ENCODE measurements at places on chromosomes 5 and 9.

DNA sequence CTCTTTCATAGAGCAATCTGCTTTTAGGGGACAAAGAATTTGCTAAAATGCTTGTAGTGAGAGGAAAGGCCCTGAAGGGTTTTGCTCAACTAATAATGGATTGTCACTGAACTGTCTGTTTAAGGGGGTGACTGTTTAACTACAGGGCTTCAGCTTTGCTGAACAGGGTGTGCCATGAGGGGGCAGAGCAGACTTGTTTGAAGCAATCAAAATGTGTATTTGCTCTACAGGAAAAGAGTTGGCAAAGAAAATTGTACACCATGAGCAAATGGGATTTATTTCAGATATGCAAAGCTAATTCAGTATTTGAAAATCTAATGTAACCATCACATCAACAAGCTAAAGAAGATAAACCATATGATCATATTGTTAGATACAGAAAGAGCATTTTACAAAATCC is 154.3 kb downstream of the GABRG2 start:
- DNase-seq, result no peak

GRCh38 chr9:128087262-128087661 is 19.2 kb downstream of the SLC25A25 start:
- DNase-seq, result no peak

DNA sequence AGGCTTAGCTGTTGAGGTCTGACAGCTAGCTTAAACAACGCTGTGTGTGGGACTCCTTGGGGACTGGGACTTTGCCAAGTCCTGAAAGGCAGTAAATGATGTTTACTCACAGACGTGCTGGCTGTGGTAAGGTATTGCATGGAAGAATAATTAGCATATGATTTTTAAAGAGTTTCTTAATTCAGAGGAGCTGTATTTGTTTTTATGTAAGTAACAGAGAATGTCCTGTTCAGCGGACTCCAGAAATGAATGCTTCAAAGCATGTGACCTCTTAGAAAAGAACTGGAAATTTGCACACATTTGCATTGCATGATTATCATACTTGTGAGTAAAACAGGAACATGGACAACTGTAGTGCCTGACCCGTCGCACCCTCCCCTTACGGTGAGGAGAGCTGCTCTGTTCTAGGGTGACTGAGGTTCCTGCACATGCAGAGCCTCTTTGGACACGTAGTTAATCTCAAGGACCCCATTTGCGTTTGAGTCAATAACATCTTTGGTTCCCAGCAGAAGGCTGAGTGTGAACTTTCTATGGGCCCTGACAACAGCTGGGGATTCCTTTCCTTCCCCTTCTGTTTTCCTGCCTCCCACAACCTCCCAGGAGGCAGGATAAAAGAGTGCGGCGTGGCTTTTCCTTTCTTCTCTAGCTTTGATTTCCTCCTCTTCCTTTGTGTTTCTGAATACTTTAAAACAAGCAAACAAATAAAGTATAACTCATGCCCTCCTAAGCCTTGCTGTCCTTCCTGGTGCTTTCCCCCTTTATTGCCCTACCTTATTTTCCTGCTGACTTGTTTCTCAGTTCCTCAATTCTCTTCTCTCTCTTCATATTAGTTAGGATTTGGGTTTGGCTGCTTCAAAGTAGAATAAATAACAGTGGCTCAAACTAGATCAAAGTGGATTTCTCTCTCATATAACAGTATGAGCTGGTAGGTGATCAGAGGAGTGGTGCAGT is 157.2 kb upstream of the CD180 start:
- peak; percentile 18 for DNase-seq

DNA sequence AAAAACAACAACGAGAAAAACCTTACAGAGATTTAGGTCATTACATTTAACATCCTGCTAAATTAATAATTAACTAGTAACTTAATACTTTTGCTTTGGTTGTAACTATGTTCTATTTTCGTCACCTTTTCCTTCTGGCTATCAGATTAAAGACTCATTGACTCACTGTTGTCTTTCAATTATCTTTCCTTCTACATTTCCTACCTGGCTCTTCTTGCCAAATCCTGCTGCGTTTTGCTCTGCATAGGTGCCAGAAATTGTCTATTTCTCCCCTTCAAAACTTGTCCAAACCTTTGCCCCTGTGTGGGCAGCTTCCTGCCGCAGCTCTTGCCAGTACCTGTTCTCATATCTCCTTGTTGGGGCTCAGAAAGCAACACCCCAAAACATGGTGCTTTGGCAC is 235.5 kb upstream of the ZNF608 start:
- DNase-seq, result no peak

DNA sequence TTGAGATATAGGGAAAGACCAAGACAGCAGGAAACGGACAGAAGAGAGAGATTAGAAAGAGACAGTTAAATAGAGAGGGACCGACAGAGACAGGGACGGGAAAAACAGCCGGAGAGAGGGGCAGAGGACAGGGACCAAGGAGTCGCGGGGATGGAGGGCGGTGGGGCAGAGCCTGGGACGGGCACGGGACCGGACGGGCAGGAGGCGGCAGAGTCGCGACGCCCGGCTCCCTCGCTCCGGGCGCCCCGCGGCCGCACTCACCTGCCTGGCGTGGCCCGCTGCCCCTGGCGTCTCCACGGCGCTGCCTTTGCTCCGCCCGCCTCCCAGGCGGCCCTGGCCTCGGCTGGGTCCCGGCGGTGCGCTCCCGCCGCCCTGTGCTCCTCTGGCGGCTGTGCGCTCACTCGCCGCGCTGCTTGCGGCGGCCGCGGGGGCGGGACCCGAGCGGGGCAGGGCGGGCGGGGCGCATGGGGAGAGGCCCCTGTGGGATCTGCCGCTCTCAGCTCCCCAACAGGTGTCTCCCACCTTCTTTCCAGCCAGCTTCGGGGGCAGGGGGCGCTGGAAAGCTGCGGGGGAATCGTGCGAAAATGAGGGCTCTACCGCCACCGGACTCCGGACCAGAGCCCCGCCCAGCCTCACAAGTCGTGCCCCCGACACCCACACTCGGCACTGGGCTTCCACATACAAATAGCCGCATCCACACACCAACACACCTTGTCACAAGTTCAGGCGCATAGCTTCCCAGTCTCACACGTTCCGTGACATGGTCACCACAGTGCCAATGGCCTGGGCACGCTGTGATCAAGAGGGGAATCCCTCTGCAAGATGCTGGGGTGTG is at the start of gene ARID3C:
TSS of gene ARID3C (minus strand) at position 411 of the 835 bp plus-strand sequence. CDS start 1,052 bp downstream, outside the sequence.
- DNase-seq, result peak; percentile 58

GRCh38 chr5:107878661-107879060 is 207.9 kb upstream of the EFNA5 start:
- no peak for DNase-seq

- no peak for DNase-seq
These were observed 94.1 kb downstream of the PLK2 start for GRCh38 chr5:58365791-58366190.

DNA sequence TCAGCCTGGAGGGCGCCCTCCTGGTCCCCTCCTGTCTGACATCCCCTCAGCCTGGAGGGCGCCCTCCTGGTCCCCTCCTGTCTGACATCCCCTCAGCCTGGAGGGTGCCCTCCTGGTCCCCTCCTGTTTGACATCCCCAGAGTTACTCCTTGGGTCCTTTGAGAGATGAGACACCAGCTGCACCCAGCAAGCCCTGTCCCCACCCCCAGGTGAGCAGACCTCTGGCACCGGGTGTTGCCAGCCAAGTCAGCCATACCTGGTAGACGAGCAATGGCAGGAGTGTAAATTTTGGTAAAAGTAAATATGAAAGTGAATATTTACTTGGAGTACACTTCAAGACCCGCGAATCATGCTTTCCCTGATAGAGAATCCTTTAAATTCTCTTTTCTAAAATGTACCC is 25.4 kb downstream of the EXOC3 start:
- DNase-seq, result no peak

DNA sequence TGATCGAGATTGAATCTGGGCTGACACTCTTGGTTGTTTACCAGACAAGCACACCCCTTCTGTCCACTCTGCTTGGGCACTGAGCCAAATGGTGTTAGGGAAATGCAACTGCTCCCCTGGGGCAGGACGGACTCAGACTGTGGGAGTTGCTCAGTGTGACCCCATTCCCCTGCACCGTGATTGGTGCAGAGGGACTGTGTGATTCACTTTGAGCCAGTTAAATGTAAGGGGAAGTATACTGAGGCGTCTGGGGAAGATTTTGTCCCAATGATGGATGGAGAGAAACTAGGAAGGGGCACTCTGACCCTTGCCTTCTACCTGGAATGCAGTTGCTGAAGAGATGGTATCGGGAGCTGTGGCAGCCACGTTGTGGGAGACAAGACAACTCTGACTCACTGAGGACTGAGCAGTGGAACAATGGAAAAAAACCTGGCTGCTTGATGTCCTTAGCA is 196.0 kb upstream of the ANKRD55 start:
- no peak for DNase-seq

DNA sequence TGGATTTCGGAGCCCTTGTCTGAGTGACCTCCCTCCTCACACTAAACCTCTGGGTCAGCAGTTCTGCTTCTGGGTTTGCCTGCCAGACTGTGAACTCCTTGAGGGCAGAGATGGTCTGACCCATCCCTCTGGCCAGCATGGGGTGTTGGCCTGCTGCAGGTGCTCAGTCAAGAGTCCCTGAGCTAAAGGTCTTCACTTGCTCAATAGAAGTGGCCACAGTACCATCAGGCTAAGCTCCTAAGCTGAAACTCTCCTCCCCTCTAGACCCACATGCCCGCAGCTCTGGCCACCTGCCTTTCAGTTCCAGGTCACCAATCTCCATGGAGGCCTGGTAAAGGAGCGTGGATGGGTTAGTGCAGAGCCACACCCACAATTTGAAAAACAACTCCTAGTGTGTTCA is 316.6 kb downstream of the SPOCK1 start:
- no peak for DNase-seq

DNA sequence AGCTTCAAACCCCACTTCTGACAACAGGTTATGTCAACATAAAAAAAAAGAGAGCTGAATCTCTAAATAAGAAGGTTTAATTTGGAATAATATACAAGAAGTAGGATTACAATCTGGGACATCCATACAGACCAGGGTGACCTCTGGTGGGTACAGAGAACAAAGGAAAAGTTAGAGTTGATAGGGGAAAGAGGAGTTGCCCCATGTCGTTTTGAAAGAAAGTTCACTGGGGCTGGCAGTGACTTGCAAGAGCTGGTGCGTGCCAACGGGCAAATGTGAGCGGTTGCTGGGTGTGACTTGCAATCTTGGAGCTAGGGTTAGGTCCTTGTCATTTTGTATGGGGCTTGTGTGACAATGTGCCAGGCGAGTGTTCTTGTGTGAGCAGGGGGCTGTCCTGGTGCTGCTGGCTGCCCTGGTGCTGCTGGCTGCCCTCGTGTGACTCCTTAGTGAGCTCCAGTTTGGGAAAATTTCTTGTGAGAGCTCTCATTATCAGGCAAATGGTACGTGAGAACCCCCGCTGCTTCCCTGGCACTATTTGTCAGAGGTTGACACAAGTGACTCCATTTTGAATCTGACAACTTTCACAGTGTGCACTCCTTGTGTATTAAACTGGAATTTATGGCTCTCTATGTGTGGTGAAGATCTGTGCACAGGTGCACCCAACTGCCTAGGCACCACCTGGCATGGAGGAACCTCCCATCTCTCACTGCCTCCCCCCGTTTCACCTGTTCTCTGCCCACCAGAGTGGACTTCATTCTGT is 69.8 kb downstream of the UBE2QL1 start:
- no peak for DNase-seq

DNA sequence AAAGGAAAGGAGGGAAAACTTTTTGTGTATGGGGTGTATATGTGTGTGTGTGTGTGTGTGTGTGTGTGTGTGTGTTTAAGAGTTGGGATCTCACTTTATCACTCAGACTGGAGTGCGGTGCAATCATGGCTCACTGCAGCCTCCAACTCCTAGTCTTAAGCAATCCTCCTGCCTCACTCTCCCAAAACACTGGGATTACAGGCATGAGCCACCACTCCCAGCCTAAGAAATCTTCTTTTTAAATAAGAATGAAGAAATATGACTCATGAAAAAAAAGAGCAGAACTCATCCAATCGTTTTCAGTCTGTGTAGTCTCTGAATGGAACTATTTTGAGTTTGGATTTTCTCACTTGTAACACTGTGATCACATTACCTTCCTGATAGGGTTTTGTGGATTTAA is 601.5 kb downstream of the ACTL7B start:
- DNase-seq, result no peak

- DNase-seq, result no peak
These were observed 32.1 kb upstream of the RICTOR start for GRCh38 chr5:39106322-39106721.

DNA sequence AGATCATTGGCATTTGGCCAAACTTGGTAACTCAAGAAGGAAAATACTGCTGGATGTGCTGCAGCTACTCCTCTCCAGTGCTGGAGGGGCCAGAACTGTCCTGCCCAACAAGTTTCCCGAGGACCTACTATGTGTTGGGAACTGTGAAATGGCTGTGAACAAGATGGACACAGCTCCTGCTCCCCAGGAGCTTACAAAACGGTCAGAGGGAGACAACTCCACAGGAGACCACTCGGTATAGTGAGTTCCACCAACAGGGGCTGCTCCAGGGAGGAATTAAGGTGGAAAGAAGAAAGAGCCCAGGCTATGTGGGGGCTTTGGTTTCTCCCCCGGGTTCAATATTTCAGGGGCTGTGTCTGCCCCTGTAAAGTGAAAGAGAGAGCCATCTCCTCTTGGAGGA is 78.8 kb downstream of the GNA14 start:
- DNase-seq, result no peak

DNA sequence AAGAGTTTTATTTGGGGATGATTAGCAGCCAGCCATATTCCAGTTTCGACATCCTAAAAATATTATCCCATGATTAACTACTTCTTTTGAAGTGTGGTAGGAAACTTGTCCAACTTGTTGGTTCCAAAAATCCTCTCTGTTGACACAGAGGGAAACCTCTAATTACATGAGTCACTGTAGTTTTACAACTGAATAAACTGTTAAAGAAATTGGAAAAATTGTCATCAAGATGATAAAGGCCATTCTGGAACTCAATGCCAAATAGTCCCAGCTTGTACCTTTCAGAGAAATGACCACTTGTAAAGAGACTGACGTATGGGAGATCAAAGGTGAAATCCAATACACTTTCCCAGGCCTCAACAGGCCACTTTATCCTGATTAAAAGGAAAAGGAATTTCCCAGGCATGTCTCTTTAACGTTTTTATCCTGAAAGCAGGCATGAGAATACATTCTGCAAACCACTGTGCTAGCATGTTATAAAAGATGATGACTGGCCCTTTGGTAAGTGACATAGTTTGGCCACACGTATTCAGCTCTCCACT is 261.6 kb downstream of the GLIS3 start:
- no peak for DNase-seq

GRCh38 chr5:110347781-110348180 is 378.7 kb downstream of the TMEM232 start:
- DNase-seq, result no peak

- no peak for DNase-seq
These were observed 3.4 kb downstream of the RORB start for GRCh38 chr9:74500584-74500924.

Data from NCI-H2081 (cell line).